ENCODE measurements at places on chromosomes 6 and 20.

DNA sequence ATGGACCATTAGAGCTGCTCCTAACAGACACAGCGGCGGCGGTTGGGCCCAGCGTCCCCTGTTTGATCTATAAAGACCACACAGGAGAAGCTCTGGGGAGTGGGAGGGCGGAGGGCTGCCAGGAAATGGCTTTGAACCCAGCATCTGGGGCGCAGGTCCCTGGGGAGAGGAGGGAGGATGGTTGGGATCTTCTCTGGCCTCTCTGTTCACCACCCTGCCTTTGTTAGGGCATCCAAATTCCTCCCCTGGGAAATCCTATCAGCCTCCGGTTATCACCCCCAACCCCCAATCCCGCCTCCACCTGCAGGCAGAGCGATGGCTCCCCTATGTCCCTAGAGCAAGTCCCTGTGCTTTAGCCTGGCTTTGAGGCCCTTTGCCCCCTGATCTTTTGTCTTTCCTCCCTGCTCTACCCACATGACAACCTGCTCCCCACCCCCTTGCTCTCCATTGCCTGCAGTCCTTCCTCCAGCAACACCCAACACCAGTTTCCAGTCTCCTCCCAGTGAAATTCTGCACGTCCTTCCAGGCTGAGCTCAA, 7.1 kb downstream of the XKR7 start:
- DNase-seq, result no peak

DNA sequence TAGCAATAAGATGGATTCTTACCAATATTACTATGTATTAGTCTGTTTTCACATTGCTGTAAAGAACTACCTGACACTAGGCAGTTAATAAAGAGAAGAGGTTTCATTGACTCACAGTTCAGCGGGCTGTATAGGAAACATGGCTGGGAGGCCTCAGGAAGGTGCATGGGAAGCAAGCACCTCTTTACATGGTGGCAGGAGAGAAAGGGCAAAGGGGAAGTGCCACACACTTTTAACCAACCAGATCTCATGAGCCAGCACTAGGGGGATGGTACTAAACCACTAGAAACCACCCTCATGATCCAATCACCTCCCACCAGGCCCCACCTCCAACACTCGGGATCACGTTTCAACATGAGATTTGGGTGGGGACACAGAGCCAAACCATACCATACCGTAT, 40.7 kb upstream of the CCDC167 start:
- no peak for DNase-seq

DNA sequence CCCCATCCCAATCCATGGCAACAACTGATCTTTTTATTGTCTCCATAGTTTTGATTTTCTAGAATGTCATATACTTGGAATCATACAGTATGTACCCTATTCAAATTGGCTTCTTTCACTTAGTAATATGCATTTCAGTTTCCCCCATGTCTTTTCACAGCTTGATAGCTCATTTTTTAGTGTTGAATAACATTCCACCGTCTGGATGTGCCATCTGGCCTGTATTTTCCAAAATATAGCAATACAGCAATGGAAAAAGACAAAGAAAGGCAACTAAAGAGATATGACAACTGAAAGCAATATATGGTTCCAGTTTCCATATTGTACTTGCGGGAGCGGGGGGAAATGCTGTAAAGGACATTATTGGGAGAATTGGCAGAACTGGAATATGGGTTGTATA, 166.4 kb upstream of the NT5E start:
- DNase-seq, result no peak

GRCh38 chr6:154276810-154277628, 79.6 kb downstream of the IPCEF1 start:
- DNase-seq, result peak; percentile 50

GRCh38 chr6:134732763-134733162, 217.1 kb downstream of the ALDH8A1 start:
- DNase-seq, result no peak

DNA sequence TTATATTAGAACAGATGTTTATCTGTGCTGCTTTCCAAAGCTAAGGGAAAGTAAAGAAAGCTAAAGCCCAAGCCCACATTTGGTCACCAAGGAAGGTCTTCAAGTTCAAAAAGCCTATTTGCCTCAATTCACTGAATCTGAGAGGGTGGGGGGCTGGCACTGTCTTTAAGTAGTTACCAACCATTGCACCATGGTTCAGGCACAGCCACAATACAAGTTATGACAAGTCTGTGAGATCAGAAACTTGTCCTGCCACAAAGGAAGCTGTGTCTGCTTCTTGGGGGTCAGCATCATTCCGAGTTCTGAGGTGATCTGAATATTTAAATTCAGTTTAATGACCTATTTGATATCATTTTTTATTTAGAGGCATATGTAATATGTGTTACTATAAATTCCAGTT, 78.3 kb upstream of the OPRM1 start:
- no peak for DNase-seq

DNA sequence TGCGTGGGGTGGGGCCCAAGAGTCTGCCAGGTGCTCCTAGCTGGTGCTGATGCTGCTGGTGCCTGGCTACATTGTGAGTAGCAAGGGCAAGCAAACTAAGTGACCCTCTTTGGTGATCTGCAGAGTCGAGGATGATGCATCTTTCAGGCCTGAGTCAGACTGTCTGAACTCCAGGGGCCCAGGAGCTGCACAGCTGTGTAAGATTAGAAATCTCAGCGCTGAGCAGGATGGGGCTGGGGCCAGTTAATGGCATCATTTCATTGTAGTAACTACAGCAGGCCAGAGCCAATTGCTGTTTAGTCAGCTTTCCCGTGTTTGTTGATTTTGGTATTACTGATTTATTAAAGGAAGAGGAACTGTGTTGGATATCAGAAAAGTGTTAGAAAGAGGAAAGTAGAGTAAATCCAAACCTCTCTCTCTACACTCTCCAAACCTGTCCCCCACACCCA, 365.2 kb downstream of the PAX1 start:
- DNase-seq, result no peak

DNA sequence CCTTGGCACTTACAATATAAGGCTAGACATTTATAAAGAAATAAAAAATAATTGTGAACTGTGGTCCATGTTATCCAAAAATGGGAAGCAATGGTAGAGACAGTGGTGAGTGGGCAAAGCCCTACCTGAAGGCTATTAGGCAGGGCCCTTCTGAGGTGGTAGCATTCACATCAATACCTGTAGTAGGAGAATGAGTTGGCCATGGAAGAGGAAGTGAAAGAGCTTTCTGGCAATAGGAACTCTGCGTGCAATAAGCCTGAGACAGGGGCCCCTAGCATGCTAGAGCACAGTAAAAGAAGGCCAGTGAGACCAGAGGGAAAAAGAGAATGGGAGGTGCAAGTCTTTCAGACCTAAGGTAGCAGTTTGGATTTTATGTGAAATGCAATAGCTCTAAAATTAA, 754.5 kb downstream of the PTPRT start:
- DNase-seq, result no peak

GRCh38 chr6:110322874-110323242, 35.3 kb downstream of the METTL24 start:
- no peak for DNase-seq

- DNase-seq, result no peak
These were observed 705 bp downstream of the ZSCAN23 start for GRCh38 chr6:28442586-28442985.

GRCh38 chr20:10590950-10591671, 82.7 kb downstream of the JAG1 start:
- no peak for DNase-seq

- no peak for DNase-seq
These were observed 139.6 kb upstream of the RNF24 start for GRCh38 chr20:4154958-4155411.

DNA sequence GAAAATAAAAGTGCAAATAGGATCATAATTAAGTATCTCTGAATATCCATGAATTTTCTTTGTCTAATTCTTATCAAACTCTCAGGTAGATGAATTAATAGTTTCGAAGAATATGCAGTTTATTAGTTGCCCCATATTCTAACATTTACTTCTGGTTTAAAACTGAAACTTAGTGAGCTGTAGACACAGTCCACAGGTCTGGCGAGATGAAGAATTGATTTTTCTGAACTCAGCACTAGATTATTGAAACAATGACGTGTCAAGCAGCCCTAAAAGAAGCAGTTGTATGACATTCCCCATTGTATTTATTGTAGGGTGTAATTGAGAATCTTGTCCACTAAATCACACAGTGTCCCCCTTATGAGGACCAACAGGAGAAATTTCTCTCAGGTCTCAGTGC, 407.1 kb downstream of the GRIK2 start:
- no peak for DNase-seq

DNA sequence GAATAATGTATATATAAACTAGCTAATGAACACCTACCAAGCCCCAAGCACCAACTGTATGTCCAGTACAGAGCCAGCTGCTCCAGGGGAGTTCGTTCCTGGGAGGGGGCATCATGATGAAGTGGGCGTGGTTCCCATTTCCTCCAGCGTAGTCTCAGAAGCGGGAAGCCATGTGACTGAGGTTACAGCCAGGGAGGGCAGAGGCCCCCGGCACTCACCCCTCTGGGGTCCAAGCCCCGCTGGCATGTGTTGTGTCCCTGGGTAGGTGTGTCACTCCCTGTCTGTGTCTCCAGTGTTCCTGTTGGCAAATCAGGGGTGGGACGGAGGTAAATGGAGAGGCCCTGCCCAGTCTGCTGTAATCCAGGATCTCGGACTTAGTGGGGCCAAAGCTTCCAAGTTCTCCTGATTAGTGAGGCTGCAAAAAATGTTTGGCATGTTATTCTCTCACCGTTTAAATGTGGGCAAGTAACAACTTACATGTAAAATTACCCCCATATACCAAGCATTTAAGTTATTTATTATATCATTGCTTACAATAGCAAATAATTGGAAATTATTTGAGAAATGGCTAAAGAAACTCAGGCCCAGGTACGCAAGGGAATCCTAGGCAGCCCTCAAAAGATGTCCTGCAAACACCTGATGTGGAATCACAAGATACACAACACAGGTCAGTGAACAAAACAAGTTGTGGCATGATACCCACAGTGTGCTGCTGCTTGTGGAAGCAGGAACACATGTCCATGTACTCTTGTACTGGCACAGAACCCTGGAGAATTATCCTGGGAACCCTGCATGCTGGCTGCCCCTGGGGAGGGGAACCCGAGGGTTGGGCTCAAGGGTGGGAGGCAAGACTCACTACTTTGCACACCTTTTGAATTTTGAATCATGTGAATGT, 22.2 kb downstream of the FAM110A start:
- DNase-seq, result no peak
